ENCODE measurements at places on chromosomes 3 and 15.

- H3K27me3 ChIP-seq: no peaks in the 10 kb centered on the region
- H3K27ac ChIP-seq: no peak overlapping the region
- H3K36me3 ChIP-seq: no peaks in the 10 kb centered on the region
- no peak overlapping the region for H3K4me3 ChIP-seq
- H3K4me1 ChIP-seq: peaks cover 8% of the 10 kb centered on the region
These were observed 22.1 kb downstream of the CDIN1 start for GRCh38 chr15:36601497-36601932.

GRCh38 chr3:171462224-171462623 is 2.0 kb upstream of the TNIK start:
- peaks cover 24% of the 10 kb centered on the region for H3K36me3 ChIP-seq
- no peaks in the 10 kb centered on the region for H3K27me3 ChIP-seq
- peak overlapping the region; percentile 88 for H3K4me3 ChIP-seq
- H3K27ac ChIP-seq: peak overlapping the region; percentile 32
- H3K4me1 ChIP-seq: peaks cover 32% of the 10 kb centered on the region

GRCh38 chr3:109440353-109440752 is 103.0 kb upstream of the DPPA4 start:
- no peak for DNase-seq
- peaks cover 3% of the 10 kb centered on the region for H3K27me3 ChIP-seq
- no peaks in the 10 kb centered on the region for H3K4me1 ChIP-seq
- no peak overlapping the region for H3K27ac ChIP-seq
- H3K4me3 ChIP-seq: no peak overlapping the region
- no peaks in the 10 kb centered on the region for H3K36me3 ChIP-seq

DNA sequence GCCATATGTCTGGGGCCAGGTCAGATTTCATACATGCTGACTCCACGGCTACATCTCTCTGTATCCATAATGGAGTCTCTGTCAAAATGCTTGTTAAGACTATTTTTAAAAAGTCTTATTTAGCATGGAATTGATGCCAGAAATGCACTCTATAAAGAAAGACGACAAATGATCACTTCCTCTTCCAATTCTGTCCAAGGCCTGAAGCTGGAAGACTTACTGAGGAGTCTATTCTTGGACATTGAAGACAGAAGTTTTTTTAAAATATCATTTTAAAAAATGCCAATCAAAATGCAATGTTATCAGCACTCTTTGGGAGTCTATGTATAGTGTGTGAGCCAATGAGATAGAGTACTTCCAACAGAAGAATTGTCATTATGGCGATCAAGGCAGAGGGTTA is 27.9 kb upstream of the NMNAT3 start:
- no peak overlapping the region for H3K27ac ChIP-seq
- H3K4me1 ChIP-seq: no peaks in the 10 kb centered on the region
- H3K4me3 ChIP-seq: no peak overlapping the region
- DNase-seq: no peak

GRCh38 chr15:27454281-27455075 is 483.5 kb downstream of the GABRG3 start:
- H3K4me1 ChIP-seq: no peaks in the 10 kb centered on the region
- H3K4me3 ChIP-seq: no peak overlapping the region
- no peaks in the 10 kb centered on the region for H3K36me3 ChIP-seq
- no peak overlapping the region for H3K27ac ChIP-seq
- no peaks in the 10 kb centered on the region for H3K27me3 ChIP-seq

DNA sequence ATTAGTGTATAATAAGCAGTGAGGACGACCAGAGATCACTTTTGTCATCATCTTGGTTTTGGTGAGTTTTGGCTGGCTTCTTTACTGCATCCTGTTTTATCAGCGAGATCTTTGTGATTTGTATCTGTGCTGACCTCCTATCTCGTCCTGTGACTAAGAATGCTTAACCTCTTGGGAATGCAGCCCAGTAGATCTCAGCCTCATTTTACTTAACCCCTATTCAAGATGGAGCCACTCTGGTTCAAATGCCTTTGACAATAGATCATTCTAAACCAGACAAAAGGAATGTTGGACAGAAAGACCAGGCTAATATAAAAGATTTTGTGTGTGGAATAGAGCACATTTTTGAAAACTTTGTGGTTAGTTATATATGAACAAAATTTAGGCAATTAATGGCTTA is 618.5 kb upstream of the BCHE start:
- no peaks in the 10 kb centered on the region for H3K36me3 ChIP-seq
- H3K27me3 ChIP-seq: no peaks in the 10 kb centered on the region
- DNase-seq: no peak
- no peaks in the 10 kb centered on the region for H3K4me1 ChIP-seq
- H3K27ac ChIP-seq: no peak overlapping the region

- H3K4me1 ChIP-seq: peaks cover 30% of the 10 kb centered on the region
- no peak overlapping the region for H3K4me3 ChIP-seq
- H3K27ac ChIP-seq: no peak overlapping the region
- DNase-seq: no peak
- H3K27me3 ChIP-seq: no peaks in the 10 kb centered on the region
These were observed 19.3 kb downstream of the UBR1 start for GRCh38 chr15:43086551-43086950.

DNA sequence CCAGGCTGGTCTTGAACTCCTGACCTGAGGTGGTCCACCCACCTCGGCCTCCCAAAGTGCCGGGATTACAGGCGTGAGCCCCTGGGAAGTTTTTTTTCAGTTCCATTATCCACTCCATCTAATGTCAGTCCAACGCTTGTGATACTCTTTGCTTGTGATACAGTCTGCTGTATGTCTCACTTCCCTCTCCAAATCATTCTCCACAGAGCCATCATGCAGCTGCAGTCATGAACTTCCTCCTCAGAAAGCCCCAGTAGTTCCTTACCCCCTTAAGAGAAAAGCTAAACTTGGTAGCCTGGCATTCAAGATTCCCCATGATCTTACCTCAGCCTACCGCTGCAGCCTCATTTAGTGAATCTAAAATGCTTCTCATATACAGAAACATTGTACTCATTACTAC is 2.3 kb downstream of the ARPC4 start:
- H3K4me1 ChIP-seq: peaks cover 52% of the 10 kb centered on the region
- H3K4me3 ChIP-seq: peak overlapping the region; percentile 60
- H3K27ac ChIP-seq: peak overlapping the region; percentile 100
- peaks cover 92% of the 10 kb centered on the region for H3K36me3 ChIP-seq
- DNase-seq: no peak

DNA sequence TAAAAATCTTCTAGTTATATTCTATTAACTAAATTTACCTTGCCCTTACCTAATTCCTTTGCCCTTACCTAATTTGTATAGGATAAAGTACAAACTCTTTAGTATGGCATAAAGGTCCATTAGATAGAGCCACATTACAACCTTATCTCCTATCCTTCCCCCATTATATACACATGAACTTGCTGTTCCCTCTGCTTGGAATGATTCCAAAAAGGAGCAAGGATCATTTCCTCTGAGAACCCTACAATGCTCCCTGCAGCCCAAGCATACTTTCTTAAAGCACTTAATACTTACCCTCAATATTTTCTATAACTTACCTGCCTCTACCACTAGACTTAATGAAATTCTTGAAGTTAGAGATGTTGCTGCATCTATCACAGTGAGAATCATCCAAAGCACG is 118.9 kb upstream of the CCDC54 start:
- peaks cover 20% of the 10 kb centered on the region for H3K27me3 ChIP-seq
- no peaks in the 10 kb centered on the region for H3K36me3 ChIP-seq
- H3K27ac ChIP-seq: no peak overlapping the region
- peaks cover 2% of the 10 kb centered on the region for H3K4me1 ChIP-seq

DNA sequence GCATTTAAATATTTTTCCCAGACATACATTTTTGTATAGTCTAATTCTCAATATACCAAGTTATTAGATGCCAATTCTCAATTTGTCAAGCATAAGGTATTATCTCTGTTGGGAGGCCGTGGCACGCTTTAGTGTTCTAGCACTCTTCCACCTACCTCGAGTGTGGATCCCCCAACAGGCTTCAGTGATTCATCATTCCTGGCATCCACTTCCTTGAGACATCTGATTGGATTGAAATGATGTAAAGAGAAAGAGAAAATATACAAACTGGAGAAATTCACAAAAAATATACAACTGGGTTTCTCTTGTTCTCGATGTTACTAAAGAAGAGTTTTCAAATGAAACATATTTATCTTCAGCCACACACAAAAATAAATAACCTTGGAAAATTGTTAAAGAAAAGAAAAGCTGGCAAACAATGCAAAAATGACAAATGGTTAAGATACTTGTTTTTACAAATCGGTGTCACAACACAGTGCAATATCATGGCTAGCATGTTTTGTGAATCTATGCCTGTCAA is 218.0 kb upstream of the CDIN1 start:
- H3K4me1 ChIP-seq: no peaks in the 10 kb centered on the region
- peaks cover 2% of the 10 kb centered on the region for H3K27me3 ChIP-seq
- DNase-seq: no peak
- H3K36me3 ChIP-seq: no peaks in the 10 kb centered on the region
- H3K4me3 ChIP-seq: no peak overlapping the region
- no peak overlapping the region for H3K27ac ChIP-seq

- DNase-seq: no peak
- no peaks in the 10 kb centered on the region for H3K4me1 ChIP-seq
- no peak overlapping the region for H3K27ac ChIP-seq
- no peak overlapping the region for H3K4me3 ChIP-seq
- no peaks in the 10 kb centered on the region for H3K36me3 ChIP-seq
- H3K27me3 ChIP-seq: peaks cover 7% of the 10 kb centered on the region
These were observed 43.1 kb downstream of the COL8A1 start for GRCh38 chr3:99681512-99681911.

- no peak overlapping the region for H3K4me3 ChIP-seq
- no peaks in the 10 kb centered on the region for H3K36me3 ChIP-seq
- no peak overlapping the region for H3K27ac ChIP-seq
- H3K4me1 ChIP-seq: no peaks in the 10 kb centered on the region
- peaks cover 2% of the 10 kb centered on the region for H3K27me3 ChIP-seq
These were observed 182.4 kb downstream of the SV2B start for GRCh38 chr15:91282486-91282885.

GRCh38 chr3:308597-309321 is 112.2 kb downstream of the CHL1 start:
- H3K27me3 ChIP-seq: peaks cover 3% of the 10 kb centered on the region
- no peak overlapping the region for H3K4me3 ChIP-seq
- H3K36me3 ChIP-seq: no peaks in the 10 kb centered on the region
- DNase-seq: no peak
- no peak overlapping the region for H3K27ac ChIP-seq
- H3K4me1 ChIP-seq: no peaks in the 10 kb centered on the region

DNA sequence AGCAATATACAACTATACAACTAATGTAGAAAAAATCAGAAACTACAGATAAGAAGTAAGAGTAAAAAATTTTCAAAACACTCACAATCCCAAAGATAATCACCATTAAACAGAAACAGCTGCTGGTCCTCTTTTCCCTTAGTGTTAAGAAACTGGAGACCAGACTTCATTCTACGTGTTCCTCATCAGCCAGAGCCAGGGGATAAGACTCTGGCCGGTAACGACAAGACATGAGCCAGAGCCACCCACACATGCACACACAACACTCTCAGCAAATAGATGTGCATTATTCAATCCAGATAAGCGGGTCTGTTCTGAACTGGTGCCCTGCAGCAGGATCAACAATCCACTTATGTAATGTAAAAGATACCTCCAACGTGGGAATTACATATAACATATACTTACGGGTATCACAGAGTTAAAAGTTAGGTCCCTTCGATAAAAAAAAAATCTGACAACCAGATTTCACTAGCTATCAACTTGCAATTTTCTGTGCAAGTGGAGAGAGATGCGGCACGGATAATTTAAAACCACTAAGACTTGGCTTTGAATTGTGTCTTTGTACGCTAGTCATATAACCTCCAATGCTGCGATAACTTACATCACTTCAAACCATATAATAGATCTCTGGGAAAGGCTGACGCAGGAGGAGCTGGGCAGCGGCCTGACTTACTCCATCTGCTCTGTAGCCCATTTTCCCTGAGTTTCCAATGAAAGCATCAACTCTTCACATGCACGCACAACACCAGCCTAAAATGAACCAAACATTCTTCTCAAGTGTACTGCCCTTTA is 17.8 kb downstream of the PRICKLE2 start:
- DNase-seq: no peak
- no peak overlapping the region for H3K4me3 ChIP-seq
- H3K4me1 ChIP-seq: no peaks in the 10 kb centered on the region
- H3K36me3 ChIP-seq: no peaks in the 10 kb centered on the region

DNA sequence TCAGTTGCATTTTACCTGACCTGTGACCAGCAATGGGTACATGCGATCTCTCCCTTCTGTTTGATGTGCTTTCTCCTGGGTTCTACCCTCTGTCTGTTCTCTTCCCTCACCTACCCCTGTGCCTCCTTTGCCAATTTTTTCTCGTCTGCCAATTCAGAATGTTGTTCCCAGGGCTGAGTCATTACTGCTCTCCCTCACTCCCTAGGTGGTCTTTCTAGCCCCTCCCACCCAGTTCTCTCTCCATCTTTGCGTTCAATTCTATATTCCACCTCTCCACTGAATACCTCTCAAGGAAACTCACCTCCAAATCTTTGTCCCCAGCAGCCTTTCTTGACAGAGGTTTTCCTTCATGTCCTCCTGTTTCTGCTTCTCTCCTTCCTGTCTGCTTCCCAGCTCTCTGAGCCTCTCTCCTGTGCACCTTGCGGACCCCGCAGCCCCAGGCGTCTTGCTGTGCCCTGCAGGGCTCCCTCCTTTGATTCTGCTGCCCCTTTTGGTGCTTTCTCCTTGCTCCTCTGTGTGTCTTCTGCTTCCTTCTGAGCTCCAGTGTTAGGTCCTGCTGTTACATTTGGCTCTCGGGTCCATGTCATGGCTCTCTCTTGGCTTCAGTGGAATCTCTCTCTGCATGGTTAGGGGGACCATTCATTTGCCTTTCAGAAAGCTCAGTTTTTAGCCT is 398.2 kb upstream of the TPM1 start:
- DNase-seq: no peak
- H3K27ac ChIP-seq: no peak overlapping the region
- H3K4me3 ChIP-seq: no peak overlapping the region
- no peaks in the 10 kb centered on the region for H3K4me1 ChIP-seq
- H3K27me3 ChIP-seq: no peaks in the 10 kb centered on the region
